ENCODE measurements at places on chromosomes 11 and 22. TPM values are rescaled to one million over a fixed set of nuclear protein-coding genes. Genes with fewer than 3 reads are reported as not detected.

Gene TEX54
- not detected for total RNA-seq

Gene LRRC74B
- total RNA-seq: not detected

Gene USH1C
- total RNA-seq: not detected

GRCh38 chr11:4102711-4103110 lies 8.1 kb downstream of the RRM1 start:
- no peak overlapping the region for H3K27ac ChIP-seq
- H3K36me3 ChIP-seq: no peaks in the 10 kb centered on the region
- no peak for DNase-seq
- H3K27me3 ChIP-seq: no peaks in the 10 kb centered on the region

GRCh38 chr11:66495401-66495854 lies 15.0 kb upstream of the BBS1 start:
- no peak overlapping the region for H3K4me3 ChIP-seq
- no peak overlapping the region for H3K27ac ChIP-seq
- no peaks in the 10 kb centered on the region for H3K36me3 ChIP-seq
- DNase-seq: no peak

DNA sequence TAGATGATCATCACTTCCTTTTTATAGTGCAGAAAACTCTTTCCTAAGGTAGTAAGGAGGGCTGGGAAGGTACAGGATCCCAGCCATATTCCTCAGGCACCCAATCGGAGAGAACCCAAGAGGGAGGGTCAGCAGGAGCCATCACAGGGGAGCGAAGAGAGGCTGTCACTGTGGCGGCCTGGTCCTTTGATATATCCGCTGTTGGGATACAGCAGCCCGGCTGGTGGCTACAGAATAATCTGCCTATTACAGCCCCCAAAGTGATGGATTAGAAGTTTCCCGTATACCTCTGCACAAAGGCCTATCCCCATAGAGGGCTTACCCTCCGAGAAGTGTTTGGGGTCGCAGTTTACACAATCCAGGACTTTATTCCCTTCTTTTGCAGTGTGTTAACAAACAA lies 48.5 kb downstream of the OR4D9 start:
- no peaks in the 10 kb centered on the region for H3K36me3 ChIP-seq
- DNase-seq: no peak
- no peak overlapping the region for H3K4me3 ChIP-seq
- no peaks in the 10 kb centered on the region for H3K4me1 ChIP-seq
- no peak overlapping the region for H3K27ac ChIP-seq

- no peak overlapping the region for H3K4me3 ChIP-seq
- DNase-seq: no peak
- H3K4me1 ChIP-seq: peaks cover 11% of the 10 kb centered on the region
- no peaks in the 10 kb centered on the region for H3K36me3 ChIP-seq
Measured at GRCh38 chr11:43830928-43831440, 49.6 kb upstream of the ALKBH3 start.
